HAP-1 (cell line): ENCODE measurements at places on chromosomes 1 and 21.

DNA sequence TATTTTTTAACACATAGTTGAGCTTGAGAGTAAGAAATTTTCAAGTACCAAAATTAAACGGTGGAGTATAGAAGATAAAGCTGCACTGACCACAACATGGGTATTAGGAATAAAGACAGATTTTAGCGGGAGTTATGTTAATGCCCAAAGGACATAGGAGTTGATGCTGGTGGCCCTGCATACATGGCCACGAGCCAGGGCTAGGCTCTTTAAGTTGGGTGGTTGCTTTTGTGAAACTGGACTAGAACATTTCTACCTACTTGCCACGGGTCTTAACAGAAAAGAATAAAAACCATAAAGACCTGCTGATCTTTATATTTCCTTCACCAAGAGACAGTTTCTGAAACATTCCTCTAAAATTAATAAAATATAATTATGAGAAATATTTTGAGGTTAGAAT lies 14.9 kb downstream of the EDEM3 start:
- DNase-seq = no peak

DNA sequence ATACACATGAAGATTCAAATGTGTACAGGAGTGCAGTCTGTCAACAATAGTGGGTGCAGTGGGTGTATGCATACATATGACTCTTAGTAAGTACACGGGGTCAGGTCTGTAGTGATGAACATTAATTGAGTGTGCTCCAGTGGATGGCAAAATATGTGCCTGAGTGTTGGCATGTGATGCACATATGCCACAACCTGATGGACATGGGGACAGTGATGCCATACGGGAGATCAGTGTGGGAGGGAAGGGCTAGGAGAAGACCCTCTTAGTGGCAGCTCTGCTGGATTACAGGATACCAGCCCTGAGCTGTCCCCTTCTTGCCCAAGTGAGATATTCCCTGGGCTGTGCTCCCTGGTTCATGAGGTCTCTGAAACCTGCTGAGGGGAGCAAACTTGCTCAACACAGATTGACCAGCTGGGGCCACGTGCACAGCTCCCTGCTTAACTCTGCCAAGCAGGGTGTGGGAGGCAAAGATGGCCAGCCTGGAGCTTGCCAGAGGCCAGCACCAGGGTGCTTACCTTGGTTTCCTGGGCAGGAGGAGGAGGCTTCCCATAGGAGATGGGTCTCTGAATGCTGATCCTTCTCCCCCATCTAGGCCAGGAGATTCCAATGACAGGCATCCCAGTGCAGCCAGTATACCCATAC lies 2.2 kb downstream of the SHISA4 start:
- DNase-seq = no peak

GRCh38 chr1:244255426-244255965 lies 196.2 kb downstream of the ADSS2 start:
- DNase-seq = no peak

- DNase-seq = no peak
Measured at GRCh38 chr1:248804771-248805681, 20.7 kb downstream of the SH3BP5L start.
